ENCODE measurements at places on chromosomes 3 and 15. TPM values are rescaled to one million over a fixed set of nuclear protein-coding genes. Genes with fewer than 3 reads are reported as not detected.

The KLHL40 gene
- not detected for polyA plus RNA-seq

GRCh38 chr15:83708328-83708727 lies 54.4 kb downstream of the ADAMTSL3 start:
- no peaks in the 10 kb centered on the region for H3K4me1 ChIP-seq
- no peaks in the 10 kb centered on the region for H3K36me3 ChIP-seq
- no peaks in the 10 kb centered on the region for H3K27me3 ChIP-seq
- H3K4me3 ChIP-seq: no peak overlapping the region

GRCh38 chr3:115698851-115699591 lies 75.7 kb downstream of the GAP43 start:
- no peaks in the 10 kb centered on the region for H3K27me3 ChIP-seq
- no peak overlapping the region for H3K4me3 ChIP-seq
- H3K36me3 ChIP-seq: no peaks in the 10 kb centered on the region
- peak; percentile 28 for DNase-seq

The SLC27A2 gene
- 0.49 TPM for polyA plus RNA-seq

GRCh38 chr15:70507772-70508371 lies 255.5 kb downstream of the UACA start:
- H3K4me1 ChIP-seq: peaks cover 34% of the 10 kb centered on the region
- H3K36me3 ChIP-seq: no peaks in the 10 kb centered on the region
- H3K27ac ChIP-seq: no peak overlapping the region

GRCh38 chr15:100572362-100572983 lies 29.5 kb downstream of the LINS1 start:
- no peak overlapping the region for H3K4me3 ChIP-seq
- DNase-seq: no peak
- no peaks in the 10 kb centered on the region for H3K4me1 ChIP-seq
- peaks cover 26% of the 10 kb centered on the region for H3K36me3 ChIP-seq
- no peaks in the 10 kb centered on the region for H3K27me3 ChIP-seq
- no peak overlapping the region for H3K27ac ChIP-seq

GRCh38 chr3:51343918-51344687 lies 41.0 kb upstream of the MANF start:
- H3K27me3 ChIP-seq: no peaks in the 10 kb centered on the region
- H3K4me3 ChIP-seq: no peak overlapping the region
- no peak for DNase-seq
- H3K27ac ChIP-seq: no peak overlapping the region
- H3K36me3 ChIP-seq: no peaks in the 10 kb centered on the region

- H3K27me3 ChIP-seq: no peaks in the 10 kb centered on the region
- no peak for DNase-seq
- no peak overlapping the region for H3K4me3 ChIP-seq
- no peaks in the 10 kb centered on the region for H3K4me1 ChIP-seq
- no peaks in the 10 kb centered on the region for H3K36me3 ChIP-seq
- no peak overlapping the region for H3K27ac ChIP-seq
Measured at GRCh38 chr3:129965937-129966336, 8.6 kb upstream of the TRH start.

DNA sequence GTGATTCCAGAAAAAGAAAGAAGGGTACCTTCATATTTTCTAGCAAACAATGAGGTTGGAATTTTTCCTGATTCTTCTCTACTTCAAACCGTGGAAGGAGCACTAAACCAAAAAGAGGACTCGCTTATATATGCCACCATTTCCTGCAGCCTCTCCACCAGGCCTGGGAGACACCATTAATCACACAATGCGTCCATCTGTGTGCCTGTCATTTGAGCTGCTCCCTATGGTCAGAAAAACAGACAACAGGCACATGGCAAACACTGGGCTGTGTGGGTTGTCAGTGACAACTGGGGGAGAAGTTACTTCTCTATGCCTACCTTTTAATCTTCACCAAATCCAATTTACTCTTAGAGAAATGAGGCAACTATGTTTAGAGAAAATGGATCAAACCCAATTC lies 71.9 kb downstream of the NR2F2 start:
- no peaks in the 10 kb centered on the region for H3K4me1 ChIP-seq
- no peak overlapping the region for H3K4me3 ChIP-seq
- DNase-seq: no peak
- no peaks in the 10 kb centered on the region for H3K36me3 ChIP-seq
- no peak overlapping the region for H3K27ac ChIP-seq
- peaks cover 13% of the 10 kb centered on the region for H3K27me3 ChIP-seq

GRCh38 chr3:152508705-152509104 lies 240.0 kb downstream of the MBNL1 start:
- H3K4me1 ChIP-seq: no peaks in the 10 kb centered on the region
- H3K27me3 ChIP-seq: no peaks in the 10 kb centered on the region
- DNase-seq: no peak
- no peak overlapping the region for H3K4me3 ChIP-seq
- H3K36me3 ChIP-seq: no peaks in the 10 kb centered on the region

DNA sequence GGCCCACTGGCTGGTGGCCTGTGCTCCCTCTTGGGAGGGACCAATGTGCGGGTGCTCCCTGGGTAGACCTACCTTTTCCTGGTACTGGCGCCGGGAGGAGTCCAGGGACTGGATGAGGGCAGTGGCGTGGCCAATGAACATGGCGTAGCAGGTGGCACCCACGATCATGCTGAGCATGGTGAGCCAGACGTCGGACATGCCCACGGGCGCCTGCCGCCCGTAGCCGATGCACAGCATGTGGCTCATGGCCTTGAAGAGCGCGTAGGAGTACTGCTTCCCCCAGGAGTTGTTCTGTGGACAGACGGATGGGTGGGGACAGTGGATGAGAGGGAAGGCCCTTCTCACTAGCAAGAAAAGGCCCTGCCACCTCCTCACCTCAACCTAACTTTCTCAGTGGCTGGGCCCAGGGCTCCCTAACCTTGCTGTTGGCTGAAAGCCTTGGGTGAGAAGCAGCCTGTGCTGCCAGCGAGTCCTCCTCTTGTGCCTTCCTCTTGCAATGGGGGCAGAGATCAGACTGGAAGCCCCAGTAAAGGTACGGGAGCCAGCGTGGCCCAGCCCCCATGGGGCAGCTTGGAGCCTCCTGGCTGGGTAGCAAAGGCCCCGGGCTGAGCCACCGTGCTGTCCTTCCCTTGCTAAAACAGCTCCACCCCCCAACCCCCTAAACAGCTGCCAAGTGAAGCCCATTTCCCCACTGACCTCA lies 39.1 kb downstream of the HCN4 start:
- no peak overlapping the region for H3K27ac ChIP-seq
- no peaks in the 10 kb centered on the region for H3K27me3 ChIP-seq
- no peaks in the 10 kb centered on the region for H3K36me3 ChIP-seq
- no peak overlapping the region for H3K4me3 ChIP-seq
- DNase-seq: no peak
- H3K4me1 ChIP-seq: no peaks in the 10 kb centered on the region

GRCh38 chr3:194787072-194787471 lies 101.4 kb downstream of the FAM43A start:
- H3K4me3 ChIP-seq: no peak overlapping the region
- no peaks in the 10 kb centered on the region for H3K36me3 ChIP-seq
- DNase-seq: no peak
- no peak overlapping the region for H3K27ac ChIP-seq
- peaks cover 4% of the 10 kb centered on the region for H3K27me3 ChIP-seq

The MGLL gene
- 2.2 TPM for polyA plus RNA-seq

GRCh38 chr3:102979682-102980354 lies 545.0 kb downstream of the ZPLD1 start:
- no peaks in the 10 kb centered on the region for H3K36me3 ChIP-seq
- peak; percentile 5 for DNase-seq
- 0 out of 2 replicates have a peak, but pooled peaks cover 5% of the 10 kb centered on the region for H3K27me3 ChIP-seq
- H3K4me1 ChIP-seq: peaks cover 23% of the 10 kb centered on the region
- no peak overlapping the region for H3K4me3 ChIP-seq

DNA sequence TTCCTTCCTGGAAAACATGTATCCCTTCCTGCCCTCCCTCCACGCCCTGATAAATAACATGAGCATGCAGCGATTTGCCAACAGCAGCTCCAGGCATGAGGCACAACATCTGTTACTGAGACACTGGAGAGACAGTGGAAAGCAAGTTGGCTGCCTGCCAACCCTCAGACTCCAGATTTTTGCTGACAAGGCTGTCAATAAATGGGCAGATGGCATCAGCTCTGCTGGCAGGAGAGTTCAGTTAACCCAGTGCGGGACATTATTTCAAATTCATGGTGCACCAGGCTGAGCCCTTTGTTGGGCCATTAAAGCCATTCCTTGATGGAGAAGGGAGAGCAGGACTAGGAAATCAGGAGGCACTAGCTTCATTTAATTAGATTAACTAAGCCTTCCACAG lies 293.3 kb downstream of the MEX3B start:
- H3K4me1 ChIP-seq: peaks cover 47% of the 10 kb centered on the region
- H3K27me3 ChIP-seq: no peaks in the 10 kb centered on the region
- H3K36me3 ChIP-seq: no peaks in the 10 kb centered on the region
- no peak overlapping the region for H3K4me3 ChIP-seq
- DNase-seq: peak; percentile 75

The ZNF80 gene
- polyA plus RNA-seq: not detected

DNA sequence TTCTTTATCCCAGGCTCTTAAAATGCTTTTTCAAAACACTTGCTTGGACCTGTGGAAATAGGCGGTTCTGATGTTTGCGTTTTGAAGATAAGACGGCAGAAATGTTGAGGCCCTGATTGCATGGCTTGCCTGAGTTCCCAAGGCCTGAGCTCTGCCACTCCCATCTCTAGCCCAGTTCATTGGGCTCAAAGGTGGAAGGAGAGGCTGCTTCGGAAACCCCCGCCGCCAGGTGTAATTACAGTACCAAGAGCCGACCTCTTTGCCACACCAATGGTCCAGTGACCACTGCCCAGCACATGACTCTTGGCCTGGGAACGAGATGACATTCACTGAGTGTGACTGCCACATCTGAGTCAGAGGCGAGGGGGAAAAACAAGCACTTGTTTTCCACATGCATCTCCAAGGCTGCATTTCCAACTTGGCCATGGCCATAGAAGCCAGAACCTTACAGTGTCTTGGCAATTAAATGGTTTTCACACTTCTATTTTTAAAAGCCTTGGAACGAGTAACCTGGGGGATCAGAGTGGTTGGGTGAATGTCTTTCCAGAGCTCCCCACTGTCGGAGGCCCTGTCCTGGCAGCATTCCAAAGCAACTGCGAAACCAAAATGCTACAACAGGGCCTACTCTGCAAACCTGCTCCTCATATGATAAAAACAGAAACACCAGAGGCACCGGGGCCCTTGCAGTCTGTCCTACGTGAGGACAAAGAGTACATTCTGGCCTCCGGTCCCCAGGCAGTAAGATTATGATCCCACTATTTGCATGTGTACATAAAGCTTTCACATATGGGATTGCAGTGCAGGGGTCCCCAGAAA lies 63.8 kb upstream of the CGNL1 start:
- no peak overlapping the region for H3K4me3 ChIP-seq
- no peaks in the 10 kb centered on the region for H3K36me3 ChIP-seq
- no peaks in the 10 kb centered on the region for H3K27me3 ChIP-seq
- no peak overlapping the region for H3K27ac ChIP-seq
- DNase-seq: no peak
- H3K4me1 ChIP-seq: no peaks in the 10 kb centered on the region

DNA sequence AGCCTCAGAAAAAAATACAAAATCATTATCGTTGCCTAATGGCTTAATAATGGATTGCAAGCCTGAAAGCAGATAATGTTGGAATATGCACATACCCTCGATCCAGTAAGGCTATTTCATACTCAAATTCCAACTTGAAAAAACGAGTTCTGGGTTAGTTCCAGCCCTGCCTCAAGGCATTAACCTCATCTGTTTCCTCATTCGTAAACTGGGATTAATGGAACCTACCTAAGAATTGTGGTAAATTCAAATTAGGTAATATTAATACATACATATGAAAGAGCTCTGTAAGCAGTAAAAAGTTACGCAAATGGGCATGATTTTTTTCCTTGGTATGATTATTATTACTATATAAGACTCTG lies 107.5 kb downstream of the SRGAP3 start:
- DNase-seq: no peak
- H3K27me3 ChIP-seq: no peaks in the 10 kb centered on the region
- no peak overlapping the region for H3K27ac ChIP-seq
- no peak overlapping the region for H3K4me3 ChIP-seq
- no peaks in the 10 kb centered on the region for H3K36me3 ChIP-seq

The CD96 gene
- polyA plus RNA-seq: 0.06 TPM

- no peak overlapping the region for H3K4me3 ChIP-seq
- no peaks in the 10 kb centered on the region for H3K36me3 ChIP-seq
- no peak overlapping the region for H3K27ac ChIP-seq
- peaks cover 4% of the 10 kb centered on the region for H3K4me1 ChIP-seq
- H3K27me3 ChIP-seq: no peaks in the 10 kb centered on the region
Measured at GRCh38 chr15:27398631-27399161, 427.7 kb downstream of the GABRG3 start.

DNA sequence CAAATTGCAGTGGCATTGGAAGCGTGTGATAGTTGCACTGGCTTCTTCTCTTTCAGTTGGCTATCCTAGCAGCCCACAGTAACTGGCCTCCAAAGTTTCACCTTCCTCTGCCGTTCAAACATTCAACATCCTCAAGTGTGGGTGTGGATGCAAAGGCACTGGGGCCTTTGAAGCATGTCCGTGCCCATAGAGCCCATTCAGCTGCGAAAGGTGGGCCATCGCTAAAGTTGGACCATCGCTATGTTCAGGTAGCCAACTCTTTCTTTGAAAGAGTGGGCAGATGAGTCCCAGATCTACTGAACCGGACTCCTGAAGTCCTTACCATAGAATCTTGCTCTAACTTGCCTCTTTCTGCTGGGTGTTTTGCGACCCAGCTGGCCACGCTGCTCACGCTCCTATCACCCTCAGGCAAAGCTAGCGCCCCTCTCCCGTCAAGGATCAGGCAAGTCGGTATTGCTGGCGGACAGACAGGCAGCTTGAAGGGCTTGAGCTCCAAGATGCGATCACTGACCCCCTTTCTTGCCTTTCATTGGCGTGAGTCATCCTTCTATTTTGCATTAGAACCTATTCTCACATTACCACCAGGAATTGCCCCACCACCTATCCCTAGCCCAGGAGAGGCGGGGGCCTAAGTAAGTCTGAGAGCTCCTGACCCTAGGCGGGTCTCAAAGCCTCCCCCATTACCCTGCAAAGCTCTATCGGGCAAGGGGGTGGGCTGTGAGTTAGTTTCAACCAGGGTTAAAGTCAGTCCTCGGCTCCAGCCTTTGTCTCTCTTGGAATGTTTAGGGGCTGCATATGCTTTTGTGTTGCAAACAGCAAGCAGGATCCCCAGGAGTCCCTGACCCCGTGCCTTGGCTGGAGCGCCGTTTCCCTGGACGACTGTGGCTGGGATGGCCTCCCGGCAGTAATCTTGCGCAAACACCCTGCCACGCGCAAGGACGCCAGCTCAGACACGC lies 28.7 kb downstream of the ZIC4 start:
- no peaks in the 10 kb centered on the region for H3K36me3 ChIP-seq
- no peak for DNase-seq
- no peak overlapping the region for H3K4me3 ChIP-seq
- no peak overlapping the region for H3K27ac ChIP-seq
- H3K4me1 ChIP-seq: no peaks in the 10 kb centered on the region

DNA sequence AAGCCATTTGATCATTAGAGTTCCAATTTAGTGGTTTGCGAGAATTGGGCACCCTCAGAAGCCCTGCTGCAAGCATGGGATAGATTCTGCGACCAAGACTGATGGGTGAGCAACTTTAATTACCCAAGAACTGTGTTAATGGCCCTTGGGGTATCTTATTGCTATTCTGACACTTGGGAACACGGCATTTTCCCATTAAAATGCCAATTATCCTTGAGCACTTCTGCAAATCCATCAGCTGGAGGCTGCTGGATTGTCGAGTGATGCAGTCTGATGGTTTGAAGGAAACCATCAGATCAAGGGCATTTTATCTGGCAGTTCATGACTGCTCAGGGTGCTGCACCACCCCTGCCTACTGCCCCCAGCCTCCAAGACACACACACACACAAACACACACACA lies 183.6 kb upstream of the PROK2 start:
- no peak for DNase-seq
- H3K4me1 ChIP-seq: no peaks in the 10 kb centered on the region
- no peaks in the 10 kb centered on the region for H3K36me3 ChIP-seq
- no peak overlapping the region for H3K4me3 ChIP-seq
